Activated naive CD4-positive, alpha-beta T cell treated with anti-CD3 and anti-CD28 coated beads for 36 hours (primary cell): ENCODE measurements at places on chromosomes 4 and X. TPM values are rescaled to one million over a fixed set of nuclear protein-coding genes. Genes with fewer than 3 reads are reported as not detected.

- DNase-seq: no peak
- peaks cover 3% of the 10 kb centered on the region for H3K27me3 ChIP-seq
- H3K36me3 ChIP-seq: no peaks in the 10 kb centered on the region
- no peaks in the 10 kb centered on the region for H3K4me1 ChIP-seq
Observed at GRCh38 chr4:95317085-95317793, 231.5 kb downstream of the UNC5C start.

GRCh38 chr4:52071791-52072546 lies 20.9 kb downstream of the SPATA18 start:
- H3K36me3 ChIP-seq: no peaks in the 10 kb centered on the region
- H3K27ac ChIP-seq: no peak overlapping the region
- peaks cover 53% of the 10 kb centered on the region for H3K27me3 ChIP-seq
- no peaks in the 10 kb centered on the region for H3K4me1 ChIP-seq
- H3K4me3 ChIP-seq: no peak overlapping the region
- DNase-seq: no peak

Gene TRMT2B
- 20.2 TPM for total RNA-seq

GRCh38 chrX:101062176-101062575 lies 10.3 kb upstream of the TRMT2B start:
- no peaks in the 10 kb centered on the region for H3K36me3 ChIP-seq
- H3K4me1 ChIP-seq: peaks cover 2% of the 10 kb centered on the region
- no peak for DNase-seq
- H3K4me3 ChIP-seq: no peak overlapping the region
- no peak overlapping the region for H3K27ac ChIP-seq
- peaks cover 3% of the 10 kb centered on the region for H3K27me3 ChIP-seq

- peaks cover 3% of the 10 kb centered on the region for H3K4me1 ChIP-seq
- no peak for DNase-seq
- no peak overlapping the region for H3K27ac ChIP-seq
- H3K36me3 ChIP-seq: no peaks in the 10 kb centered on the region
- no peak overlapping the region for H3K4me3 ChIP-seq
Observed at GRCh38 chr4:112053825-112054350, 91.4 kb upstream of the FAM241A start.

- no peak overlapping the region for H3K4me3 ChIP-seq
- H3K36me3 ChIP-seq: peaks cover 3% of the 10 kb centered on the region
Observed at GRCh38 chrX:44927398-44927797, 54.4 kb downstream of the KDM6A start.

- H3K4me3 ChIP-seq: peak overlapping the region; percentile 89
- peaks cover 30% of the 10 kb centered on the region for H3K36me3 ChIP-seq
- no peaks in the 10 kb centered on the region for H3K27me3 ChIP-seq
- H3K4me1 ChIP-seq: peaks cover 24% of the 10 kb centered on the region
- H3K27ac ChIP-seq: peak overlapping the region; percentile 95
Observed at GRCh38 chr4:17578482-17578891, 1.5 kb downstream of the LAP3 start.

DNA sequence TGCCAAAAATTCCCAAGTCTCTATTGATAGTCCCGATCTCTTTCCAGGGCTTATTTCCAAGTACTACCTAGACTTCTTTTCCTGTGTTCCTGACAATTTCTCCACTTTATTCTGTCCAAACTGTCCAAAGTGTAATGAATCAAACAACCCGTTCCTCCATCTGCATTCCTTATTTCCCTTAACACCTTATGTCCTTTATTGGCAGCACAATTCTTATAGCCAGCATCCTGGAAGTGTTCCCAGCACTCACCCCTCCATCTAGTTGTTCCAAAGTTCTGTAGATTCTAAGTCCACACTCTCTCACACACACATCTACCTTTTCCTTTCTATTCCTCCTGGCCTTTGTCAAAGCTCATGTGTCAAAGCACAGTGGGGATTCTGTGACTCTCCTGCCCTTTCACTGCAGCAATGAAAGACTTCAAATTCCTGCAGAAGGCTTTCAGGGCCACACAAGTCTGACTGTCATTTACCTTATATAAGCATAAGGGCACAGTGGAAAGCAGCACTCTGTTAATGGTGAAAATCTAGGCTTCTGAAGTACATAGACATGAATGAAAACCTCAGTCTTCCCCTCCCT lies 22.1 kb downstream of the LIMCH1 start:
- no peak for DNase-seq
- no peaks in the 10 kb centered on the region for H3K4me1 ChIP-seq
- H3K27ac ChIP-seq: no peak overlapping the region
- H3K4me3 ChIP-seq: no peak overlapping the region

- no peak overlapping the region for H3K27ac ChIP-seq
- DNase-seq: no peak
- no peak overlapping the region for H3K4me3 ChIP-seq
- H3K27me3 ChIP-seq: peaks cover 4% of the 10 kb centered on the region
- H3K4me1 ChIP-seq: peaks cover 14% of the 10 kb centered on the region
Observed at GRCh38 chr4:184345573-184345922, 127.9 kb upstream of the ENPP6 start.

Gene CFAP47
- total RNA-seq: not detected

GRCh38 chrX:1076871-1077651 lies 135.4 kb downstream of the CRLF2 start:
- H3K27me3 ChIP-seq: peaks cover 15% of the 10 kb centered on the region
- peaks cover 5% of the 10 kb centered on the region for H3K4me1 ChIP-seq
- DNase-seq: no peak

DNA sequence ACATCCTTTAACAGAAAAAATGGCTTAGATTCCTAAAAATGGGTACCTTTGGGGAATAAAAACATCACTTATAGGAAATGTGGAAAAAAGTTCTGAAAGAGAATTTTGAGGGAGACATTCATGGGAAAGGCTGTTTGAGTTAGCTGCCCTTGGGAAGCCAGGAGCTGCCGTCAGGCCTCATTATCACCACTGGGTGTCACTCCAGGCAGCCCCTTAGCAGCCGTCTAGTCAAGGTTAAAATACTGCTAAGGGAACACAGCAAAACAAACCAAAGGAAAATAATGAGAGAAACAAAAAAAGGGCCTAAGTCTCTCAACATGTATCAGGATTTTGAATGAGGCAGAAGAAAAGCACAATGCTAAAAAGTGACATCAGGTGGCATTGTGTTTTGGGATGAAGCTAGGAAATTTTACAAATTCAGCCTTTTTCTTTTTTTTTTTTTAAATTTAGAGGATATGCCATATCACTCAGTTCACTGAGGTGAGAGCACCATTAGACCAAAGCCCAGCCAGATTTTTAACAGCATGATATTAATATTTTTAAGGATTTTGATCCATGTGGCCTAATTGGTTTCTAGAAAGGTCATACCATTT lies 235.3 kb downstream of the GPAT3 start:
- H3K36me3 ChIP-seq: no peaks in the 10 kb centered on the region
- no peak overlapping the region for H3K27ac ChIP-seq
- no peak overlapping the region for H3K4me3 ChIP-seq
- H3K27me3 ChIP-seq: peaks cover 11% of the 10 kb centered on the region

Gene SLITRK4
- total RNA-seq: not detected

Gene SPIN2A
- total RNA-seq: 0.74 TPM

DNA sequence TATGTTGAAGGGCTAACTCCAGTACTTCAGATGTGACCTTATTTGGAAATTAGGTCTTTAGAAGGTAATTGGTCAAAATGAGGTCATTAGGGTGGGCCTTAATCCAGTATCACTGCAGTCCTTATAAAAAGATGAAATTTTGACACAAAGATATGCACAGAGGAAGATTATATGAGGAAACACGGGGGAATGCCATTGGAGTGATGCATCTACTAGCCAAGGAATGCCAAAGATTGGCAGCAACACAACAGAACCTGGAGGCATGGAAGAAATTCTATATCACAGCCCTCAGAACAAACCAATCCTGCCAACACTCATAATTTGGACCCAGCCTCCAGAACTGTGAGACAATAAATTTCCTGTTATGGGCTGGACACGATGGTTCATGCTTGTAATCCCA lies 17.6 kb downstream of the TRIM61 start:
- H3K36me3 ChIP-seq: peaks cover 11% of the 10 kb centered on the region
- H3K4me1 ChIP-seq: peaks cover 14% of the 10 kb centered on the region
- H3K27ac ChIP-seq: no peak overlapping the region
- H3K4me3 ChIP-seq: no peak overlapping the region
- no peak for DNase-seq

DNA sequence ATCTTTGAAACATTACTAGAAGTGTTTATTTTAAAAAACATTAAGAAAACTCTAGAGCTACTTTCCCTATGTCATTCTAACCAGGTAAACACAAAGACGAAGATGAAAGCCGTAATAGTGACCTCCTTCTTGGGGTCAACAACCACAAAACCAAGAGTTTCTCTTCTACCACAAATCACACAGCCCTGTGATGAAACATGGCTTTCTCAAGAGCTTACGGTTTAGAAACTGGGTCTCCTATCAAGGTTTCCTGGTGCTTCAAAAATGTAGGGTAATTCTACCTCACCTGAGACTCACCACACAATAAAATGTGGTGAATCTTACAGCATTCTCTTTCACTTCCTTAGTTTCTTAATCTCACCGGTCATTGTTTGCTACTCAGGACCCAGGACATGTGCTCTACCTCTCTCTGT lies 50.9 kb downstream of the CORIN start:
- H3K4me3 ChIP-seq: no peak overlapping the region
- H3K4me1 ChIP-seq: no peaks in the 10 kb centered on the region
- H3K36me3 ChIP-seq: no peaks in the 10 kb centered on the region
- no peak overlapping the region for H3K27ac ChIP-seq
- H3K27me3 ChIP-seq: no peaks in the 10 kb centered on the region
- DNase-seq: no peak

- H3K4me3 ChIP-seq: no peak overlapping the region
- H3K4me1 ChIP-seq: peaks cover under 1% of the 10 kb centered on the region
- no peak overlapping the region for H3K27ac ChIP-seq
Observed at GRCh38 chr4:183627979-183628588, 30.9 kb downstream of the RWDD4 start.

Gene GCNA
- total RNA-seq: 2.9 TPM

- H3K36me3 ChIP-seq: no peaks in the 10 kb centered on the region
- no peak overlapping the region for H3K27ac ChIP-seq
- DNase-seq: no peak
- no peaks in the 10 kb centered on the region for H3K27me3 ChIP-seq
- H3K4me3 ChIP-seq: no peak overlapping the region
Observed at GRCh38 chrX:96843566-96843965, 40.1 kb upstream of the RPA4 start.

DNA sequence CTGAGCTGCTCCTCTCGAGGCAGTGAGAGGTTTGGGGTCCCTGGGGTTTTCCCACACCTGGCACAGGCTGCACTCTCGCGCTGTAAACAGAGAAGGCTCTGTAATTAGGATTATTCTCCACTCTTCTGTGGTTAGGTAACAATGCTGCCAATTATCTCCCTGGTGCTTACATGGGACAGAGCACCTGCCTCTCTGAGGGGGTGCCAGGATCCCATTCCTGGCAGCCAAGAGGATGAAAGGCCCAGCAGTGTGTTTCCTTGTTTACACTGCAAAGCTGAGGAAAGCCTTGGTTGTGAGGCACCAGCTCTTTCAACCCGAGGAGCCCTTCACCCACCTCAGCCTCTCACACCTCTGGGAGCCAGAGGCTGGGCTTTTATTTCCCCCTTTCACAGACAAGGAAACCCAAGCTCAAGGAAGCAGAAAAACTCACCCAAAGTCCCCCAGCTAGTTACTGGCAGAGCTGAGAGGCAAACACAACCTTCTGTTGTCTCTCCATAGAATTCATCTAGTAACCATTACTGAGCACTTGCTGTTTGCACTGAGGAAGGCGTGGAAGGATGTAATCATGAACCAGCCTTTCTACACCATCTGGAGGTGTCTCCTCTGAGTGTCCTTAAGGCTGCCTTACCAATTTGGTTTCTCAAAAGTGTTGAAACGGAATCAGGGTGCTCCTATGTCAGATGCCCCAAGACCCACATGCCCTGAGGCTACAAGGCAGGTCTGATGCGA lies 39.7 kb upstream of the PROM1 start:
- H3K36me3 ChIP-seq: no peaks in the 10 kb centered on the region
- H3K4me3 ChIP-seq: no peak overlapping the region
- no peaks in the 10 kb centered on the region for H3K27me3 ChIP-seq
- peaks cover 25% of the 10 kb centered on the region for H3K4me1 ChIP-seq
- peak overlapping the region; percentile 85 for H3K27ac ChIP-seq

GRCh38 chr4:80386281-80386886 lies 50.9 kb downstream of the CFAP299 start:
- H3K4me1 ChIP-seq: no peaks in the 10 kb centered on the region
- no peaks in the 10 kb centered on the region for H3K36me3 ChIP-seq
- DNase-seq: no peak
- peak overlapping the region; percentile 24 for H3K27ac ChIP-seq
- no peaks in the 10 kb centered on the region for H3K27me3 ChIP-seq

- H3K27ac ChIP-seq: no peak overlapping the region
- H3K27me3 ChIP-seq: no peaks in the 10 kb centered on the region
- no peak overlapping the region for H3K4me3 ChIP-seq
- no peak for DNase-seq
- H3K36me3 ChIP-seq: no peaks in the 10 kb centered on the region
Observed at GRCh38 chr4:91838181-91838861, 465.4 kb upstream of the GRID2 start.

GRCh38 chrX:106649523-106650428 lies 38.0 kb downstream of the RADX start:
- no peaks in the 10 kb centered on the region for H3K4me1 ChIP-seq
- no peak for DNase-seq
- no peak overlapping the region for H3K4me3 ChIP-seq
- no peak overlapping the region for H3K27ac ChIP-seq
- H3K36me3 ChIP-seq: peaks cover 21% of the 10 kb centered on the region

GRCh38 chr4:37982736-37983135 lies 22.5 kb downstream of the PTTG2 start:
- DNase-seq: no peak
- peaks cover 32% of the 10 kb centered on the region for H3K4me1 ChIP-seq
- no peak overlapping the region for H3K27ac ChIP-seq
- H3K4me3 ChIP-seq: no peak overlapping the region

GRCh38 chr4:146095091-146095690 lies 80.3 kb upstream of the LSM6 start:
- H3K4me1 ChIP-seq: no peaks in the 10 kb centered on the region
- H3K27me3 ChIP-seq: peaks cover 7% of the 10 kb centered on the region
- no peak overlapping the region for H3K27ac ChIP-seq
- no peak overlapping the region for H3K4me3 ChIP-seq
- H3K36me3 ChIP-seq: no peaks in the 10 kb centered on the region

DNA sequence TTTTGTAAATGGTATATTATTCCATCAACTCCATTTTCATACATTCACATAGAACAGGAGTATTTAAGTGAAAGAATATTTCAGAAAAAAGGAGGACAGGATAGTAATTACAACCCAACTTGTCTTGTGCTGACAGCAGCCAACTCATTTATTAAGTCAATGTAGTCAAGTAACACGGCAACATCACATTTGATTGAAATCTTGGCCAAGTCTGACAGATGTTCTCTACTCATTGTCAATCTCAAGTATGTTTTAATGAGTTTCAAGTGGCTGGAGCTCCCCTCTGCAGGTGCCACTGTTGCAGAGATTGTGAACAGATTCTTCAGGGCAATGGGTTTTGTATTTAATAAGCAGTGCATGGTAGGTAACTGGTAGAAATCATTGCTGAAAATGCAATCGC lies 332.5 kb downstream of the C4orf33 start:
- no peak overlapping the region for H3K4me3 ChIP-seq
- no peak overlapping the region for H3K27ac ChIP-seq
- H3K4me1 ChIP-seq: no peaks in the 10 kb centered on the region
- H3K27me3 ChIP-seq: no peaks in the 10 kb centered on the region
- H3K36me3 ChIP-seq: no peaks in the 10 kb centered on the region

Gene SYTL5
- not detected for total RNA-seq
